Globus pallidus (tissue), 1 donor: ENCODE measurements at places on chromosomes 4 and X.

DNA sequence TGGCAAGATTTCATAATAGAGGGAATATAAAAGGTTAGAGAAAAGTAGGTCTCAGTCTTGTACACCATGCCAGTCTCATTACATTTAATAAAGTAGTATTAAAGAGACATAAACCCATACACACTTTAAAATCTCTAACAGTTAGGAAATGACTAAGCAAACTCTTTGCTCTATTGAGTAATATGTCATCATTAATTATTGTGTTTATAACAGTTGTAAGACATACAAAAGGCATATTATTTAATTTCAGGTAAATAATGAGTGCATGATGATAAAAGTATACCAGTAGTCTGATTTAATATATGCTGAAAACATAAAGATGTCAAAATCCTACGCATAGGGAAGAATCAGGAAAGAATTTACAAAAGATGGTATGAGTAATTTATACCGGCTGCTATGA, 31.0 kb upstream of the FGG start:
- no peak for DNase-seq

- DNase-seq, result peak; percentile 47
Observed at GRCh38 chr4:151537687-151538086, 128.7 kb downstream of the FHIP1A start.

- DNase-seq, result no peak
Observed at GRCh38 chr4:81162752-81163458, 52.1 kb downstream of the PRKG2 start.

DNA sequence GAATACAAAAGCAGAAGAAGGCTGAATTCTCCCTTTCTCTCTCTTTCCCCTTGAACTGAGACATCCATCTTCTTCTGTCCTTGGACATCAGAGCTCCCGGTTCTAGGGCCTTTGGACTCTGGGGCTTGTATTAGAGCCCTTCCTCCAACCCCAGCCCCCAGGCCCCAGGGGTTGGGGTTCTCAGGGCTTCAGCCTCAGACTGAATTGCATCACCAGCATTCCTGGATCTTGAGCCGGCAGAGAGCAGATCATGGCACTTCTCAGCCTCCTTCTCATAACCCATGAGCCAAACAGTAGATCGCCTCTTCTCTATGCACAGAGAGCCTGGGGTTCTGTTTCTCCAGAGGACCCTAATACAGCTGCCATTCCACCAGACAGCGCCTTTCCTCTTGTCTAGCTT, 25.3 kb upstream of the CLDN24 start:
- DNase-seq, result no peak

DNA sequence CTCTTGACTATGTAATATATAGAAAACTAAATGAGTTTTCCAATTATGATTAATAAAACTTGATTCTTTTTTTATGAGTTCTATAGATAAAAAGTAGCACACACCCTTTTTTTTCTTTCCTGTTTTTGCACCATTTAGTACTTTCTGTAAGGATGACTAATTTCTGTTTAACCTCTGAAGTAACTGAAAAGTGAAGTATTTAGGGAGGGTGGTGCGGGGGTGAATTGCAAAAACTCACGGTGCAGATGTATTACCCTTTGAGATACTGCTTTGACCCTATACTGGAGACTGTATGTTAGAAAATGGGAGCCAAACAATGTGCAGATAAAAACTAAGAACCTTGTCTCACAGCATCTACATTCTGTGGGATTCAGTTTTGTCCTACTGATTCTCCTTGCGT, 471.6 kb downstream of the DTHD1 start:
- no peak for DNase-seq

DNA sequence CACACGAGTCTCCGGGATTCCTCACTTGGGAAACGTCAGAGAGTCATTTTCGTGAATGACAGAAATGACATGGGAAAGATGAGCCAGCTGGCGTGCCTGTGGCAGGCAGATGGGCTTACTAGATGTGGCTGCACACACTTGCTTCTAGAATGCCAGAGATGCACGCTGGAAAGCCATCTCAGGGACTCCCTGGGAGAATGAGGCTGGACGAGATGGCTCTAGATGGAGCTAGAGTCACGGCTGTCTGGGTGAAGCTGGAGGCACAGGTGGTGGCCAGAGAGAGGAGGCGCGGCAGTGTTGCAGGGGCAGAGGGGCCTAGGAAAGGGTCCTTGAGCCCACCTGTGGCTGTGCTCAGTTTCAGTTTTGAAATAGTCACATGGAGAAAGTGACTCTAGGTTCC, 26.0 kb downstream of the TKTL1 start:
- DNase-seq, result no peak

DNA sequence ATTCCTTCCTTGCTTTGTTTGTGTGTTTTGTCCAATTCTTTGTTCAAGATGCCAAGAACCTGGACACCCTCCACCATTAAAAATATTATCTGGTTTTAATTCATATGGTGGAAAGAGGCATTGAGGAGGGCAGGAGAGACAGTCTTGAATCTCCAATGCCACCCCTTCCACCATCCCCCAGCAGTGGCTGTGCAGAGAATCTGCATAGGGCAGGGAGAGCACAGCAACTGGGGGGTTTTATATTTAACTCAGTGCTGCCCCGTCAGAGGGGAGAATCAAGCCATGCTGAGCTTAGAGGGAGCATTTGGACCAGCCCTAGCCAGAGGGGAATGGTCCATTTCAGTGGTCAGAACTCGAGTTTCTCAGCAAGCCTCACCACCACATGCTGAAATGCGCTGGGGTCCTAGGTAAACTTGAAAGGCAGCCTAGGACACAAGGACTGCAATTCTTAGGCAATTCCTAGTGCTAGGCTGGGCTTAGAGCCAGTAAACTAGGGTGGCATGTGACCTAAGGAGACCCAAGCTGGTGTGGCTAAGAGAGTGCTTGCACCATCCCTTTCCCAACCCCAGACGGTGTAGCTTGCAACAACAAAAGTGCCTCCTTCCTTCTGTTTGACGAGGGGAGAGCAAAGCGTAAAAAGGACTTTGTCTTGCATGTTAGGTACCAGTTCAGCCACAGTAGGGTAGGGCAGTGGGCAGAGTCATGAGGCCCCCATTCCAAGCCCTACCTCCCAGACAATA, 34.2 kb downstream of the CCDC158 start:
- DNase-seq, result no peak

GRCh38 chr4:122142687-122143086, 9.4 kb upstream of the BLTP1 start:
- DNase-seq, result no peak

DNA sequence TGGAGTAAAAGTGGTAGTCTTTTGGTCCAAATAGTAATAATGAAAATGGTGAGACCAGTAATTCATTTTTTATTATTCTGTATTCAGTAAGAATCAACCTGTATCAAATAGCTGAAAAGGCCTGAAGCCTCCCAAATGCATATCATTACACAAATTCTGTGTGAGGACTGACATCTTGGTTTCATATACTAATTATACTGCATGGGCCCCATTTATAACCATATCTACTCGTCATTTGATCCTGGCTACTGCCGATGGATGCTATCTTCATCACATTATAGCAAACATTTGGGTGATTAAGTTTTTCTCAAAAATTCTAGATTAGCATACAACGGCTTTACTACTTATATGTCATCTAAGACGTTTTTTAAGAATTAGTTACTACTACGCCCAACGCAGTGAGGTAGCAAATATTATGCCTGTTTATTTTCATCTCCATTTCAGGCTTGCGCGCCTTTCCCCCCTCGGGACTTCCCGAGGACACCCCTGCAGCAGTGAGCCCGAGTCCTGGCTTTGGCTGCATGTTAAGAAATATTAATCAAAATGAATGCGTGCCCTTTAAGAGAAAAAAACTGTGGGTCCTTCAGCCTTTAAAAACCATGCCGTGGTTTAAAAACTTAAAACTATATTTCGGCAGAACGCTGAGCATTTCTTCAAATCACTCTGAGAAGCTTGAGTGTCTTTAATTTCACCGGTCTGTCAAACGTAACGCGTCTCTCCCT, 814 bp upstream of the MMAA start:
- peak; percentile 20 for DNase-seq

DNA sequence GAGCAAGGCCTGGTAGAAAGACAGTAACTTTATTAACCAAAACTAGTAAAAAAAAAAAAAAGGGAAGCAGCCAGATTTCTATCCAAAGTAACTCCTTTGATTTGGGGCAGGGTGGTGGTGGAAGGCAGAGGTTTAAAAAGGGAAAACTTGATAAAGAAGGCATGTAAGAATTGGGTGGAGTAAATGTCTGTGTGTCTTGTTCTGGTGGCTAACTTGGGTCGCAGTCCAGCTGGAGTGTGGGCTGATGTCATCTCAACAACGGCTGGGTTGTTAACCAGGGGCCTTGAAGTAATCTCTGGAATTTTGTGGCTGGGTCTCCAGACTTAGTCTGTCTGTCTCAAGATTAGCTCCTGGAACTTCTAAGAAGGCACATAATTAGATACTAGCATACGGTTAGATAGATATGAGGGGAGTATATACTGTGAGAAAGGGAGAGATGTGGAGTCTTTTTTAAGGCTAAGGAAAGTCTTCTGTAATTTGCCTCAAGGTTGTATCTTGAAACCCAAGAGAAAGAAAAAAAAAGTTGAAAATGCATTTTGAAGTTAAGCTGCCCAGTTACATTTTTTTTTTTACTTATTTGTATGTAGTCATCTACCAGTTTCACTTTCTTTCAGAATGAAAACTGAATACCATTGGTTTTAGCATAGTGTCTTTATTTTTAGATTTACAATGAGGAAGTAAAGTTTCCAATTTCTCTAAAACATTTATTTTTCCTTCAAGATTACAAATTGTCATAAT, 48.3 kb downstream of the MTHFD2L start:
- DNase-seq, result no peak

DNA sequence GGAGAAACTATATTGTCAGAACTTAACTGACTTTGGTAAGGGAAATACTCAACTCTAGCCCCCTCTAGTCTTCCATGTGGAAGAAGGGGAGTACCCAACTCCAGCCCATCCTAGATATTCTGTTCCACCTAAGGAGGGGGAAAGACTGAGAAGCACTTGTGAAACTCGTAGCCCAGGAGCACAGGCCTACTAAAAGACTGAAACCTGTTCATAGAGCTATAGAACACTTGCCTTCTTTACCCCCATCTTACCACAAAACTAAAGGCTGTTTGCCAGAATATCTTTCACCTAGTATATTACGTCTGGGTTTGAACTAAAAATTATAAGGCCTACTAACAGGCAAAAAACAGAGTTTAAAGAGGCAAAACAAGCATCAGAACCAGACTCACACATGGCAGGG, 15.5 kb downstream of the CLDN22 start:
- DNase-seq, result no peak

DNA sequence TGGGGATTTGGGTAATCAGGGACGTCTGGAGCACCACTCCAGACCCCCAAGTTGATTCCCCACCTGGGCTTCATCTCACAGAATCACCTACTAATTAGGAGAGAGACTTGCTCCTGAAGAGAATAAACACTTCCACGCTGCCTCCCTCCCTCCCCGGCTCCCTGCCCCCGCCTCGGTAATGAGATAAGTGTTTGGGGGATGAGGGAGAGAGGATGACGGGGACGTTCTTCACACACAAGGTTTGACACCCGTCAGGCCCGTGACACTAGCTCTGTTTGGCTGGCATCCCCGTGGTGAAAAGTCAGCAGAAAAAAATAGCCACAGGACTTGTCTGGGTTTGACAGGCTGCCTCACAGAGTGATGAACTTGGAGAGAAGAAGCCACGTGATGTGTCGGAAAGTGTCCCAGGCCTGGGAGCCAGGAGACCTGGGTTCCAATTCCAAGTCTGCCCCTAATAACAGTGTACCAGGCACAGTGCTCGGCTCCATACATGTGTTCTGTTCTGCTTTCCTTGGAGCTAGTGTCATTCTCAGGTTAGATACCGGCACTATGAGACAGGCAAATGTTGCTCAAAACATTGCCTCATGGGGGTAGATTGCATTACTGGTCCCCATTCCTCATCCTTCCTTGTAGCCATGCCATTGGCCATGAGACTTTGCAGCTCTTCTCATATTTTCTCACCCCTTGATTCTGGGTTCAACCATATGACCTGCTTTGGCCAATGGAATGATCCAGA, 578.0 kb downstream of the BCOR start:
- DNase-seq, result no peak

DNA sequence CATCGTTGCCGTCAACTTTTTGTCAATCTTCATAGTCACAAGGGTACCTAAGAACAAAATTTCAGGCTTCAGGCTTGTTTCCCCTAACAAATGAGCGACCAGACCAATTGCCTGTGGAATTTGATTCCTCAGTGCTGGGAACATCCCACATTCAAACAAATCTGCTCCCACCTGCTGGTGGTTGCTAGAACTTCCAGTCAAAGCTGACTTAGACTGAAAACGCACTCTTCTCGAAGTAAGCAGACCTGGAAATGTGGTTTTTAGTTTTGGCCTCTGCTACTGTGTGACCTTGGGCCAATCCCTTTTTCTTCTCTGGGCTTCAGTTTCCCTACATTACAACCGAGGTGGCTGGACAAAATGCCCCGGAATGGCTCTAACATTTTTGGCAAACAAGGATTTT, 1.8 kb upstream of the GABRQ start:
- DNase-seq, result peak; percentile 21

DNA sequence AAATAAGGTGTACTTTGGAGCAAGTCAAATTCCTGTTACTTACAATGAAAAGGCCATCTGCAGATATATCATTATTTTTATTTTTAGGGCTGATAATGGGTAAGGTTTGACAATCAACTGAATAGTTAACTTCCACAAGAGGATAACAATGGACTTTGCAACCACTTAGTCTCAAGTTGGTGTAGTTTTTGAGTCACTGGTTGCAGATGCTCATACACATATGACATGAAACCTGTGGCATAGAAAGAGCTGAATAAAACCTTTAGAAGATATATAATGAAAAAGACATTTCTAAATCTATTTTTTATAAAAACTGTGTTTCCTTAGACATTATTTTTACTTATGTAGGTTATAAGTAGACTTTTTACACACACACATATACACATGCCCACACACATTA, 2110.9 kb downstream of the PCDH7 start:
- DNase-seq, result no peak

DNA sequence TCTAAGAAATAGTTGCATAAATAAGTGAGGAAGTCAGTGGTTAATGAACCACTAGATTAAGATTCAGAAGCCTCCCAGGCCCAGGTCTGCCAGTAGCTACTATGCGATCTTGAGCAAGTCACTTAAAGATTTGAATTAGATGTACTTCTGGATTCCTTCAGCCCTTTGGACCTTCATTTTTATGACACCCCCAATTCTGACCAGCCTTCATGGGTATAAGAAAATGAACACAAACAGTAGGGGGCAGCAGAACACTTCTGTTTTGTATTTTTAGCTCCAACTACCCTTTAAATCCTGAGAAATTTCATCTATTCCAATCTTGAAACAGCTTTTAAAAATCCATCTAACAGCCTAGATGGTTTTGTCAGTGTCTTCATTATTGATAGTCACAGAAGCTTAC, 19.0 kb downstream of the TMEM47 start:
- DNase-seq, result no peak

GRCh38 chr4:84651499-84651898, 68.6 kb downstream of the CDS1 start:
- no peak for DNase-seq

- DNase-seq, result no peak
Observed at GRCh38 chr4:143338313-143338712, 1.6 kb downstream of the GAB1 start.

- DNase-seq, result no peak
Observed at GRCh38 chr4:141571362-141571761, 65.0 kb upstream of the IL15 start.

GRCh38 chr4:17762726-17763125, 18.7 kb downstream of the FAM184B start:
- DNase-seq, result no peak

GRCh38 chr4:121861426-121861825, 8.8 kb downstream of the BBS7 start:
- DNase-seq, result no peak
